ENCODE measurements at places on chromosomes 13 and 19. TPM values are rescaled to one million over a fixed set of nuclear protein-coding genes. Genes with fewer than 3 reads are reported as not detected.

- peak; percentile 98 for DNase-seq
- peaks cover 13% of the 10 kb centered on the region for H3K4me1 ChIP-seq
- no peaks in the 10 kb centered on the region for H3K36me3 ChIP-seq
- H3K4me3 ChIP-seq, result peak within 1 kb of the TSS; percentile 68
- peak within 1 kb of the TSS; percentile 99 for H3K27ac ChIP-seq
These were observed at the start of gene ZNF414 for GRCh38 chr19:8513687-8514504. Gene ZNF414, minus strand, starts transcription at chr19:8514167. Its CDS starts 121 bp downstream, at chr19:8514046.

DNA sequence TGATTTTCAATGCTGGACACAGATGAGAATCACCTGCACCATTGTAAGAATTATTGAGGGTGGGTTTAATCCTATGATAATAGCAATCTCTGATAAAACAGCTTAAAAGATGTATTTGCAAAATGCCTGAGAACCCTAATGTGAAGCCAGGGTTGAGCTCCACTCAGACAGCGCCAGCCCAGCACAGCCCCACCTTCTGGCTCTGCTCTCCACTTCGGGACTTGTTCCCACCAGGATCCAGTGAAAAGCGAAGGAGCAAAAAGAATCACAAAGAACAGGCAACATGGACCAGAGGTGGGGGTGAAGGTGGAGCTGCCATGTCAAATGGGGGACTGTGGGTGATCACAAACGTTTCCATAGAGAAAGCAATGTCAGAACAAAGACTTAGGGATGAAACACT lies 18.6 kb upstream of the ZNF816 start:
- no peaks in the 10 kb centered on the region for H3K4me1 ChIP-seq
- H3K27me3 ChIP-seq, result no peaks in the 10 kb centered on the region
- no peak overlapping the region for H3K4me3 ChIP-seq
- no peak overlapping the region for H3K27ac ChIP-seq

DNA sequence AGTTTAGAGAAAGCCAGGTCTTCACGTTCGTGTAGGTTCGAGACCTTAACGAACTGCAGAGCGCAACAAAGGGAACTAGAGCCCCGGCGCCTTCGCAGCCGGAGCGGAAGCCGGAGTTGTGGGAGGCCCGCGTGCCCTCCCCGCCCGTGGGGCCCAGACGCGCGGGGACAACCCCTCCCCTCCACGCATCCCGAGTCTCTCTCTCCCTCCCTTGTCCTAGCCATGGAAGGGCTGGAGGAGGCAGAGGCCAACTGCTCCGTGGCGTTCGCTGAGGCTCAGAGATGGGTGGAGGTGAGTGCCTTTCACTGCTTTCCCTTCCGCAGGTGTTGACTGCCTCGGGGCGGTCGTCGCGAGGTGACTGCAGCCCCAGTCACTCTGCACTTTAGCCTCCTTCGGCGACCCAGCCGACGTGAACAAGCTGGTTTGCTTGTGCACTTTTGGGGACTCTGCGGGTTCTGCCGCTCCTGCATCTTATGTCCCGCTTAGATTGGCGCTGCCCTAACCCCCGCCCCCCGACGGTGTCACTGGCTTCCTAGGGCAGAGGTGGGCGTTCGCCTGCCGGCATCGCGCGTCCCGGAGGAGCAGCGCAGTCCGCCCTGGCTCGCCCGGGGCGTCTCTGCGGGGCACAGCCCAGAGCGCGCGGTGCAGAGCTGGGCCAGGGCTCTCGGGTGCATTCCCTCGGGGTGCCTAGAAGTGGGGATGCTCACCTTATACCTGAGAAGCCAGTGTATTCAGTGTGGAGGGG lies 478 bp downstream of the LMO7 start:
- H3K36me3 ChIP-seq, result no peaks in the 10 kb centered on the region
- peak overlapping the region; percentile 95 for H3K4me3 ChIP-seq
- H3K4me1 ChIP-seq, result peaks cover 7% of the 10 kb centered on the region

GRCh38 chr13:80716610-80717081 lies 375.7 kb upstream of the SPRY2 start:
- H3K27ac ChIP-seq, result no peak overlapping the region
- peak; percentile 60 for DNase-seq
- no peaks in the 10 kb centered on the region for H3K4me1 ChIP-seq
- H3K27me3 ChIP-seq, result no peaks in the 10 kb centered on the region

GRCh38 chr13:94683409-94683808 lies 28.9 kb downstream of the SOX21 start:
- H3K4me1 ChIP-seq, result no peaks in the 10 kb centered on the region
- H3K4me3 ChIP-seq, result no peak overlapping the region
- no peak overlapping the region for H3K27ac ChIP-seq
- DNase-seq, result no peak

DNA sequence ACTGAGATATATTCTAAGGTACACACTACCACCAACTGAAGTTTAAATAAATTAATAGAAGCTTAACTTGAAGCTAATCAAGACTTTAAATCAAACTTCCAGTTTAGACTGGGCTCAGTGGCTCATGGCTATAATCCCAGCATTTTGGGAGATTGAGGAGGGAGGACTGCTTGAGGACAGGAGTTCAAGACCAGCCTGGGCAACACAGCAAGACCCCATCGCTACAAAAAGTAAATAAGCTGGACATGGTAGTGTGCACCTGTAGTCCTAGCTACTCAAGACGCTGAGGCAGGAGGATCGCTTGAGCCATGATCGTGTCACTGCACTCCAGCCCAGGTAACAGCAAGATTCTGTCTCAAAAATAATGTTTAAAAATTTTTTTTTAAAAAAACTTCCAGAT lies 8.6 kb downstream of the KPNA3 start:
- H3K4me1 ChIP-seq, result peaks cover 6% of the 10 kb centered on the region
- H3K27ac ChIP-seq, result no peak overlapping the region
- H3K27me3 ChIP-seq, result no peaks in the 10 kb centered on the region
- H3K4me3 ChIP-seq, result no peak overlapping the region
- H3K36me3 ChIP-seq, result no peaks in the 10 kb centered on the region

CD33 gene
- not detected for total RNA-seq
